Smooth muscle cell of the brain vasculature (primary cell): ENCODE measurements at places on chromosomes 7 and 10.

DNA sequence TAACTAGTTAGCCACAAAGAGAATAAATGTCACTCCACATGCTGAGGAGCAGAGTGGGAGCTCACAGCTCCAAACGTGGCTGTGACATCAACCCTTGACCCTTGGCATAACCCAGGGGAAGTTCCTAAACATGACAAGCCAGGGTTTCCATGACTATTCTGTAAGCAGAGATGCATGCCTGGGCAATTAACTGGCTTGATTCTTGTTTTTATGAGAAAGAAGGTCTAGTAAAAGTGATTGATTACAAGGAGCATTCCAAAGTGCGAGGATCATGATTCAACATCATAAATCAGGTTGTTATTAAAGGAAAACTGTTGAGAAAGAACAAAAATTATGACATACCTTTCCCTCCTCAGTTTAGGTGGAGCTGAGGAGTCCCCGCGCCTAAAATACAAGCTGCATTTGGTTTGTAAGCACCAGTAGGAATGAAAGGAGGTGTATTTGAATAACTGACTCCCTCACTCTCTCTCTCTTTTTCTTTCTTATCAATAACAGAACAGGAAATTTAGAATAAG, 108.4 kb downstream of the SFMBT2 start:
- no peak for DNase-seq

- DNase-seq: no peak
Observed at GRCh38 chr10:26944261-26944882, 83.6 kb upstream of the ABI1 start.

GRCh38 chr10:118216571-118217170, 125.5 kb downstream of the FAM204A start:
- no peak for DNase-seq

DNA sequence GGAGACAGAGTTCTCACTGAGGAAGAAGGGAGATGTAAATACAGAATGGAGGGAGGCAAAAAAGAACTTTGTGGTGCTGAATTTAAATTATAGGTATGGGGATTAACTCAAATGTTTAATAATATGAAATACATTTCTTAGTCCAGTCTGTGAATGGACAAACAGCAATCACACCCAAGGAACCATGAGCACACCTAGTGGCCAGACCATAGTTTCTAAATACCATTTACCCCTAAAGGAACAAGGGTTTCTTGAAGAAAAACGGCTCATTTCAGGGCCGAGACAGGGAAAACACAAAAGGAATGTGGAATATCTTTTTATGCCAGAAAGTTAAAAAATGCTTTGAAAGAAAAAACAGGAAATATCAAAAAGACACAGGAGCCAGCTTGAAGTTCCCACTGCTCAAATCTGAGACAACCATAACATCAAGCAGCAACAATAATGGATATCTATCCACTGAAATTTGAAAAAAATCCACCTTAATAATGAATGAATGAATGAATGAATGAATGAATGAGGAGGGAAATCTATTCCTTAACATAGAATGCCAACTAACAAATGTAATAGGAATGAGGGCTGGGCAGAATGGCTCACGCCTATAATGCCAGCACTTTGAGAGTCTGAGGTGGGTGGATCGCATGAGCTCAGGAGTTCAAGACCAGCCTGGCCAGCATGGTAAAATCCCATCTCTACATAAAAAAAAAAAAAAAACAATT, 8.6 kb downstream of the IPMK start:
- DNase-seq: no peak

- DNase-seq: no peak
Observed at GRCh38 chr10:114404171-114405010, at the start of gene AFAP1L2. Gene AFAP1L2 (minus strand): TSS chr10:114404502. CDS start chr10:114404455, 47 bp downstream.

GRCh38 chr7:825386-825785, 6.9 kb upstream of the SUN1 start:
- no peak for DNase-seq

- DNase-seq: no peak
Observed at GRCh38 chr7:133683182-133683454, 430.2 kb downstream of the EXOC4 start.

- DNase-seq: no peak
Observed at GRCh38 chr7:41316410-41316809, 386.5 kb downstream of the INHBA start.

DNA sequence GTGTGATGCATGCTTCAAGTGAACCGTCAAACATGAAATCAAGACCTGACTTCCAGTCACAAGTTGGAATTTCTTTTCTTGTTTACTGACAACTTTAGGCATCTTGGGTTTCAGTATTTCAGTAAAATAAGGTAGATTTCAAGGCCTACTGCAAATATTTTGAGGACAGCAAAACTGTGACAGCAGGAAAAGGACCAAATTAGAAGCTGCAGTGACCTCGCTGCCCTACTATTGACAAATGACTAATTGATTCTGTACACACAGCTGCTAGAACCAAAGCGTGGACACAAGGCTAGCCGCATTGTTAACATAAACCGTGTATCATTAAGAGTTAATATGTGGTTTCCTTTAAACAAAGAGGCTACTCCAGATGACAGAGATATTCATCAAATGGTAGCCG, 105.7 kb upstream of the SEC61G start:
- DNase-seq: no peak
